Right lobe of liver (tissue), 6 donors: ENCODE measurements at places on chromosomes 16 and 17.

DNA sequence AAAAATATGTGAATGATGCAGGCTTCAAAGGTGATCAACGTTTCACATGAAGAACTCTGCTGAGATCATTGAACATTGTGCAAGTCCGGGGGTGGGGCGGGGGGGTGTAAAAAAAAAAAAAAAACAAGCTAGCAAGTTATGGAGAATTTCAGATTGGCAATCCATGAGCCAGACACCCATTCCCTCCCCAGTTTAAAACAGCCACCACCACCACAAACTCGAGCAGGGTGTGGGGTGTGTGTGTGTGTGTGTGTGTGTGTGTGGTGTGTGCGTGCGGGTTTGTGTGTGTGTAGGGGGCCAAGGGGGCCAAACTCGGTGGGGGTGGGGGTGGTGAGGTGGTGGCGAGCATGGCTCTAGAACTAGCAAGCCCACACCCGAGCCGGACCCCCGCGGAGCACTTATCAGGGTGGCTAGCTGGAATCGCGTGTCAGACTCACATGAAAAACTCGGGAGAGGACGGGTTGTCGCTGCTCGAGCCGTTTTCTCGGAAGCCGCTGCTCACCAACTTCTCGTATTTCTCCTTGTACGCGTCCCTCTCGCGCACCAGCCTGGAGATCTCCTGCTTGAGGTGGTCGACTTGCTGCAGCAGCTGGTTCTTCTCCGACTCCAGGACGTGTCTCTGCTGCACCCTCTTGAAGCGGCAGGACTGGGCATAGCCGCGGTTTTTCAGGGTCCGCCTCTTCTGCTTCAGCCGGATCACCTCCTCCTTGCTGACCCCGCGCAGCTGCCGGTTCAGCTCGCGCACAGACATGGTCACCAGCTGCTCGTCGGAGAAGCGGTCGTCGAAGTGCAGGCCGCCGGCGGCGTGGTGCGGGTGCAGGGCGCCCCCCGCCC is 2.0 kb downstream of the MAF start:
- peak; percentile 68 for DNase-seq

DNA sequence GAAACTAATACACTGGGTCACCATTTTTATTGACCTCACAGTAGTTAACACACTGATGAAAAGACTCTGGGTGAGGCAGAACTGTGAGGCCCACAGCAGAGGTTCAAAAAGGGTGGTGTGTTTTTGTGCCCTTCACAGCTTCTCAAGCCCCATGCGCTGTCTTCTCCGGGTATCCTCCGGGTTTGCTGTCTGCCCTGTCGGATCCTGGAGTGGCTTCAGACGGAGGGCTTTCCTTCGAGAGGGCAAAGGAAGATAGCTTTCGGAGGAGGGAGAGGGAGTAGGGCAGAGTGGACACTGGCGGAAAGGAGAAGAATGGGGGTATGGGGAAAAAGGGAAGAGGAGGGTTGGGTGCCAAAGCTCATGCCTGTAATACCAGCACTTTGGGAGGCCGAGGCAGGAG is 80.8 kb downstream of the CYLD start:
- no peak for DNase-seq

DNA sequence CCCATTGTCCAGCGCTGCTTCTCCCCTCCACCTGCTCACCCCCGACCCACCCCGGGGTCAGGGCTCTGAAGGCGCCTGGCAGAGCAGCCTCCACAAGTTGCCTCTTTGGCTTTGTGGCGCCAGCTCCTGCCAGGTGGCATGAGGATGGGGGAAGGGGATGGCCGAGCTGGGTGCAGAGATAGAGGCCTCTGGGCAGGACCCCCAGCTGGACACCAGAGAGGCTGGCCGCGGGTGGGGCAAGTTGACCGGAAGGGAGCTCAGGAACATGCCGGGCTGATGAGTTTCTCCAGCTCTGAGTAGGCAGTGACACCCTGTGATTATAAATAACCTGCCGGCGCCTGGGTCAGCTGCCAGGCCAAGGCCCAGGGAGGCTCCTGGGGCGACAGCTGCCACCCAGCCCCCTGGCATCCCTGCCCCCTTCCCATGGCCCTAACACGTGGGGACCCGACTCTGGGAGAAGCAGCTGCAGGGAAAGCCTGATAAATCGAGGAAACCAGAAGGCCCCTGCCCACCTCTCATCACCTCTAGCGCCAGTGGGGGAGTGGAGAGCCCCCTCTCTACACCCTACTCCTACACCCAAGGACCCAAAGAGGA is 729 bp downstream of the P2RX5 start:
- DNase-seq: no peak

DNA sequence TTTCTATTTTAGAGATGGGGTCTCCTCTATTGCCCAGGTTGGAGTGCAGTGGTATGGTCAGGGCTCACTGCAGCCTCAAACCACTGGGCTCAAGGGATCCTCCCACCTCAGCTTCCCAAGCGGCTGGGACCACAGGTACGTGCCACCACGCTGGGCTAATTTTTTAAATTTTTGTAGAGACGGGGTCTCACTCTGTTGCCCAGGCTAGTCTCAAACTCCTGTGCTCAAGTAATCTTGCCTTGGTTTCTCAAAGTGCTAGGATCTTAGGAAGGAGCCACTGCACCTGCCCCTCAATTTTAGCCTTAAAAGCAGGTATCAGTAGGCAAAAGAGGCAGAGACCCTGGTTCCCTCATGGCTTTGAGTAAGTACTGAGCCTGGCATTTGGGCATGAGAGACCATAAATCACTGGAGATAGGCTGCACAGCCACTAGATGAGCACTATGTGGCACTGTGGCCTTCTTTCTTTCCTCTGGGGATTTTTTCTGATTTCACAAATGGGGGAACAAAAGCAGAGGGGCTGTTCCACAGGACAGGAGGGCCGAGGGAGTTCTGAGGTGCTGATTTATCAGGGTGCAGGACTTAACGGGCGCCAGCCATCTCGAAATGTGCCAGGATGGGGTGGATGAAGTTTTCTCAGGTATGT is 82.2 kb downstream of the PLXDC1 start:
- no peak for DNase-seq

DNA sequence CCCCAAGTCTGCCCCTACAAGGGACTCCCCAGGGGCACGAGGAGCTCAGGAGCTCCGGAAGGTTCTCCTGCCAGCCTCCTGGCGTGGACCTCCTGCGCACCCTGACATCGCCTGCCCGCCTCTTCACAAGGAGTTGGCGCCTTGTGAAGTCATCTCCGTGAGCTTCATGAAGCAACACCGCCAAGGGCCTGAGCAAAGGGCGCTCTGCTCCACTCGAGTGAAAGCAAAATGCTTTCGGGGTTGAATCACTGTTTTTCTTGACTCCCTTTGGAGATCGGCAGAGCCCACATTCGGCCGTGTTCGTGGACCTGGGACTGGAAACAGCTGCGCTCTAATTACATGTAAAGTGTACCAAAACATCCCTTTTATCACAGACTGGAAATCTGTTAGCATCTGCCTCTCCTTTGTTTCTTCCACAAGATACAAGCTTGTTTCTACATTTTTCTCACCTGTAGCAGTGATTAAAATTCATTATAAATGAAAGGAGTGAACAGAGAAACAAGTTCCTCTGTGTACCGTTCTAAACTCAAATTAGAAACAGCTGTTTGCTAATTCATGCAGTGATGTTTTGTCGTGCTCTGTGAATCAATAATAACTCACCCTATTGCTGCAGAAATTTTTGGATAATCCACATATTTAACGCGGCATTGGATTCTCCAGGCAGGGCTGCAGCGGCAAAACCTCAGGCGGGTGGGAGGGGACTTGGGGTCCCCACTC is 203.3 kb downstream of the ZNF423 start:
- no peak for DNase-seq

GRCh38 chr16:64977206-64977920 is 144.5 kb downstream of the CDH11 start:
- DNase-seq: no peak

- no peak for DNase-seq
Observed at GRCh38 chr16:4618645-4619418, 4.1 kb upstream of the UBALD1 start.
